Dermis microvascular lymphatic vessel endothelial cell (primary cell): ENCODE measurements at places on chromosomes 4 and X. TPM values are rescaled to one million over a fixed set of nuclear protein-coding genes. Genes with fewer than 3 reads are reported as not detected.

PNMA6E gene
- total RNA-seq, result not detected in 2 replicates

CDS1 gene
- total RNA-seq, result under 0.01 TPM in 1 of 2 replicates, not detected in the other

SHISA3 gene
- total RNA-seq, result 0.13 TPM in 2 replicates

ZNF718 gene
- 3.5 and 3.9 TPM in 2 replicates for total RNA-seq

DDX53 gene
- total RNA-seq, result not detected in 2 replicates

FMR1NB gene
- total RNA-seq, result not detected in 2 replicates

IL1RAPL1 gene
- under 0.01 TPM in 2 replicates for total RNA-seq
